ENCODE measurements at places on chromosomes 12 and 14.

- no peak for DNase-seq
Measured at GRCh38 chr12:84079626-84080025, 833.0 kb downstream of the SLC6A15 start.

DNA sequence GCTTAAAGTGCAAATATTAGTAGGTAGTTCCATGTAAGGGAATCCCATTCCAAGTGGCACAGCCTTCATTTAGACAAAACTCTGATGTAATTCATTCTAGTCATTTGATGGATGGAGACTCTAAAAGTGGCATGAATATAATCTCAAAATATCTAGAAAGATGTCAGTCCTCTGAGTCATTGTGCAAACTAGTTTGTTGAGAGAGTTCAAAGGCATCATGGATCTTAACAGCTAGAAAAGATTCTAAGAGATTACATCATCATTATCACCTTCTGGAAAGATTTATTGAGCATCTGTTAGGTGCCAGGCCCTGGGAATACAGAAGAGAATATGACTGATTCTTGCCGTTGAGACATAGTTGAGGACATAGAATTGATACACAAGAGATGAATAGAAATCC lies 30.7 kb downstream of the CRADD start:
- no peak for DNase-seq

DNA sequence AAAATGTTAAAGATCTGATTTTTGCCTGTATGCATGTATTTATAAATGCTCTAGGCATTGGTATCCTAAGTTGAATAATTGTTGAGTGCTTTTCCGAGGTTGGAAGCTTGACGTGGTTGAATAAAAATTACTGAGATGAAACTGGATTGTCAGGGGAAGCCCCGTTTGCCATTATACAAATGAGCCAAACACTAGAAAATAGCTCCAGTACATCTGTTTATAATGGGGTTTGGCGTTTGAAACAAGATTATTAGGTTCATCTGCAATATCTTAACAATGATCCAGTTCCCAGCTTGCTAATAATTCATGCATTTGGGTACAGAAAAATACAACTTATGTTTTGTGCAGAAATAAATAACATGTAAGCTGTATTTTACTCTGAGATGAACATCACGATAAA lies 789.6 kb downstream of the GALC start:
- DNase-seq, result no peak

- no peak for DNase-seq
Measured at GRCh38 chr12:31868965-31869364, 90.2 kb upstream of the RESF1 start.

DNA sequence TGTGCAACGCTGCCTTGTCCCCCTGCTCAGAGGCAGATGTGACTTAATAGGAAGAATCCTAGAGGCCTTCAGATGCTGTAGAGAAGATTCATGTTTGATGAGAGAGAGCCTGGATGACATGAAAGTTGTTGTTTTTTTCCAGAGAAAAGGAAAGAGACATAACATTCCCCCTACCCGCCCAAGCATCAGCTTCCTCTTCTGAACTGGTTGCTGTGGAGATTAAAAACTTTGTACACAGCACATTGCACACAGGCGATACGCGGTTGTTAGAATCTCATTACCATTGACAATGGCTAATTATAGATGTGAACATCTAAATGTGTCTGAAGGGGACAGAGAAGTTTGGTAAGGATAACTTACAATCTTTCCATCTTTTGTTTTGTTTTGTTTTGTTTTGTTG lies 13.6 kb upstream of the ETFBKMT start:
- no peak for DNase-seq

DNA sequence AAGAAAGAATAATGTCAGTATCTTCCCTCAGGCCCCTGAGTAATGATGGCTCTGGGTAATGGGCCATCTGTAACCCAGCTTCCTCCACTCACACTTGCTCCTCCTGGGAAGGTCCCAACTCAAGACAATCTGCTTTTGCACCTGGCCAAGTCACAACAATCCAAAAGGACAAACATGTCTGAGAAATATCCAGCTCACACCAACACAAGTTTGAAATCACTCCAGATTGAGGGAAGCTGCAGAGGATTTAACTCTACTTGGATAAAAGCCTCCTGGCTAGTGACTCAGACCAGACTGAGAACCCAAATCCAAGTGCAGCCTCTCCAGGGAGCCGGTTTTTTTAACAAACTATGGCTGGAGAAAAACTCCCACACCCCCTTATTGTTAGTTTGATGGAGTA lies 34.2 kb downstream of the RTRAF start:
- DNase-seq, result no peak

DNA sequence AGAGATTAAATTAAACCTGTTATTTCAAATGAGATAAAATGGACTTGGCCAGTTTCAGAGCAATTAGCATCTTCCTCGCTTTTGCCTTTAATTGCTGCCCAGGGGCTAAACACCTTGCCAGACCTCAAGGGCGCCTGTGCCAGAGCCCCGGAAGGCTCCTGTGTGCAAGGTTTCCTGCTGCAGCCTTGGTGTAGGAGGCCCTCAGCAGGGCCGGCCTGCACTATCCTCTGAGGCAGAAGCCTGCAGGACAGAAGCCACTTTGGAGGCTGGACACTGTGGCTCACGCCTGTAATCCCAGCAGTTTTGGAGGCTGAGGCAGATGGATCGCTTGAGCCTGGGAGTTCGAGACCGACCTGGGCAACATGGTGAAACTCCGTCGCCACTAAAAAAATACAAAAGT lies 150.4 kb downstream of the CALM1 start:
- no peak for DNase-seq

GRCh38 chr14:64040044-64040443 lies 187.2 kb downstream of the SYNE2 start:
- no peak for DNase-seq

DNA sequence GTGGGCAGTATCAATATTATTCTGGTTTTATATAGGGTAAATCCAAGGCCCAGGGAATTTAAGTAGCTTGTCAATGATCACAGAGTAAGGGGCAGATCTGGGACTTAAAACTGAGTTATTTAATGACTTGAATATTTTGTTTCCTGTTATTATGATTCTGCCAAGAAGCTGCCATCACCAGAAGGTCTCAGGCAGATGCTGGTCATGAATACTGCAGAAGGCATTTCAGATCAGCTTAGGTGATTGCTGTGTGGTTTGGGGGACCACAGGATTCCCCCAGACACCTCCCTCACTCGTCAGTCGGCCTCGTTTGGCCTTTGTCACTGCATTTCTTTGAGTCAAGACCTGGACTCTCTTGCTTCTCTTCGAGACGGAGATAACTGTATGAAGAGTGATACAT lies 47.7 kb upstream of the EVL start:
- no peak for DNase-seq

GRCh38 chr12:7501031-7501588 lies 2.5 kb downstream of the CD163 start:
- DNase-seq, result no peak

GRCh38 chr12:64744422-64745258 lies 14.6 kb downstream of the GNS start:
- no peak for DNase-seq

DNA sequence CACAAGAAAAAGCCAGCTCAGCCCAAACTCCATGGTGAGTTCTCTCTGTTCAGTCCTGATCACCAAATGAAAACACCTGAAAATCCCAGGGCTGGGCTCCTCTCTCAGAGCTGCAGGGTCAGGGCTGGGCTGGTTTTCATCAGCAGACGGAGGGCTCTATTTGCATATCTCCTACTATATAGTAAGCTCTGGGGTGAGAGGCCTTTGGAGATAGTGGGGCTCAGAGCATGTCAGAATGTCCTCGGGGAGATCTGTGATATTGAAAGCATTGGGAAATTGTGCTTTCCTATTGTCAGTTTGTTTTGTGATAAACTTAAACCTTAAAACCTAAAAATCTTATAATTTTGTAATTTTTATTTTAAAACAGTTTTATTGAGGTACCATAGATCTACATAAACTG lies 742.6 kb downstream of the TMEM121 start:
- no peak for DNase-seq

Data from stimulated activated CD8-positive, alpha-beta memory T cell treated with anti-CD3 and anti-CD28 coated beads, Interleukin-7, amount 100 ng/mL, for 1 hour (primary cell).